ENCODE measurements at places on chromosomes 12 and 14.
A peak's percentile ranks its signal among the peaks of the same experiment; 100 is the strongest.

GRCh38 chr12:120536064-120536791, 2.1 kb downstream of the RNF10 start:
- DNase-seq, result no peak

- DNase-seq, result no peak
These were observed 63.9 kb downstream of the ITPK1 start for GRCh38 chr14:93051600-93052546.

DNA sequence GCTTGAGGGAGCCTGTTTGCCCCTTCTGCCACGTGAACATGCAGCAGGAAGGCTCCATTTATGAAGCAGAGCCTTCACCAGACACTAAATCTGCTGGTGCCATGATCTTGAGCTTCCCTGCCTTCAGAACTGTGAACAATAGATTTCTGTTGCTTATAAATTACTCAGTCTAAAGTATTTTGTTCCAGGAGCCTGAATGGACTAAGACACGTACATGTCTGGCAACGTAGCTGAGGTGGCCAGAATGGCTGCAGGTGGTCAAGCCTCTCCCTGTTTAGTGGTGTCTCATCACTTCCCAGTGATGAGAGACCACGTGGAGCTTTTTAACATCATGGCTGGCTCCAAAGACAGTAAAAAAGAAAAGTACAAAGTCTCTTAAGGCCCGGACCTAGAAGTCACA, 32.2 kb upstream of the SLC38A2 start:
- DNase-seq, result no peak

DNA sequence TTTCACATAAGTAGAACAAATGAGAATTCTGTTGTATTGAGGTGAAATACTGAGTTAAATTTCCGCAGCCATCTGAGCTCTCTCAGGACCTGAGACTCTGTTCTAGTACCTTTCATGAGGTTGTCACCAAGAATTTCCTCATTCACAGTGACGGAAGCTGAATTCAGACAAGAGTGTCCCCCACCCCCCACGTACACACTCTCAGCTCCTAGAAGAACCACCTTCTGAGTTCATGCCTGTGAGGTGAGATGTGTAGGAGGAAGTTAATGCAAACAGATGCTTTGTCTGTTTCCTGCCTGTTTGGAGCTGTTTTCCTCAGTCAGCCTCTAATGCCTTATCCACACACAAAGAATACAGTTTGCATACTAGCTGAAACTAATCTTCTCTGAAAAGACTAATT, 18.2 kb downstream of the BICDL1 start:
- DNase-seq, result peak; percentile 51

- no peak for DNase-seq
These were observed 208.3 kb downstream of the EMP1 start for GRCh38 chr12:13404631-13405473.

- no peak for DNase-seq
These were observed 214.1 kb downstream of the DUSP6 start for GRCh38 chr12:89138048-89138852.

GRCh38 chr14:34065236-34065635, 114.4 kb upstream of the EGLN3 start:
- DNase-seq, result no peak

GRCh38 chr12:124745891-124746570, 117.6 kb downstream of the SCARB1 start:
- no peak for DNase-seq
